ENCODE measurements at places on chromosomes 2 and 18.

- DNase-seq = no peak
Observed at GRCh38 chr2:132620115-132620514, 49.9 kb downstream of the LYPD1 start.

GRCh38 chr2:240604291-240604938, 17.9 kb downstream of the CAPN10 start:
- DNase-seq = no peak

GRCh38 chr2:96801786-96802595, 14.1 kb upstream of the CNNM3 start:
- DNase-seq = no peak

DNA sequence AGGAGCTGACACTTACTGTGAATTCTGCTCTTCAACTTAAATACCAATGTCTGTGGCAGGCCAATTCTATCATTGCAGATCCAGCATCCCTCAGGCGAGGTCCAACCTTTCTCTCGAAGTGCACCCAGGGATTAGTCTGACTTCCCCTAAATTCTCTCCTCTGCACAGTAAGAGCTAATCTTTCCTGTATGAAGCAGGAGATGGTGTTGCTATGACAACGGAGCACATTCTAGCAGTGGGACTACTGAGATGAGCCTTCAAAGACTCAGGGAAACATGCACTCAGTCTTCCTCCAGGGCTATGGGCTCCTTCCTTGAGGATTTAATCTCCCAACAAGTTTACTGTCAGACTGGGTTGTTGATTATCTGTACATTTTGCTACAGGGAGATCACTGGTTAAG, 176.3 kb downstream of the NOL4 start:
- DNase-seq = no peak

GRCh38 chr2:128498589-128498988, 179.9 kb upstream of the HS6ST1 start:
- DNase-seq = no peak

DNA sequence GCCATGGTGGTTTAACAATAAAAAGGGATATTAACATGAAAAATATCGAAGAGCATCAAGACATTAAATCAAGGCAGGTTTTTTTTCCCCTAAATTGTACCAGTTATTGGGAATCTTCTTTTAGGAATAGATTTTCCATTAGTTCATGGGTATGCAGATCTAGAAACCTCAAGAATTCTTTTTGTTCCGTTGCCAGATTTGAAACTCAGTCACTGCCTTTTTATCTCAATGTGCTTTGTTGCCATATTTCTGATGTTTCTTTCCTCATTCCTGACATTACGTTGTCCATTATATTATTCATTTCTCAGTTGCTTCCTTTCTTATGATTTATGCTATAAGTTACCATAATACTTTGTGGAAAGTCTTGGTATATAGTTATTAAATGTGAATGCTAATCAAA, 162.2 kb downstream of the CD226 start:
- no peak for DNase-seq

- DNase-seq = no peak
Observed at GRCh38 chr2:101150306-101151145, 656 bp downstream of the TBC1D8 start.

DNA sequence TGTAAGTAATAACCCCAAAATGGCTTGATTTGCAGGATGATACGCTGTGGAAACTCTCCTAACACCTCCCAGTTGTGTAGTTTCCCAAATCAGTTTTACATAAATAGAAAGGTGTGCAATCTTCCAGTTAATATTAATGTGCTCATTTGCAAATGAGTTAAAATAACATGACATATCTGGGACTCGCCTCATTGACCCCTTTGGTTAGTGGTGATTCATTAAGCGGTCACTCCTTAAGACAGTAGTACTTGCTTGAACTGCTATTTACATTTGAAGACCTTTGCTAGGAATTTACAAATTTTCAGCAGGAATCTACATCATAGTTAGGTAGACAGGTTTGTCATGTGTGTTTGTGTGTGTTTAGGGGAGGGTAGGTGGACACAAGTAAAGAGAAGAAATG, 1367.7 kb upstream of the CELF4 start:
- DNase-seq = no peak

- no peak for DNase-seq
Observed at GRCh38 chr18:76634564-76634963, 139.5 kb upstream of the ZNF516 start.

DNA sequence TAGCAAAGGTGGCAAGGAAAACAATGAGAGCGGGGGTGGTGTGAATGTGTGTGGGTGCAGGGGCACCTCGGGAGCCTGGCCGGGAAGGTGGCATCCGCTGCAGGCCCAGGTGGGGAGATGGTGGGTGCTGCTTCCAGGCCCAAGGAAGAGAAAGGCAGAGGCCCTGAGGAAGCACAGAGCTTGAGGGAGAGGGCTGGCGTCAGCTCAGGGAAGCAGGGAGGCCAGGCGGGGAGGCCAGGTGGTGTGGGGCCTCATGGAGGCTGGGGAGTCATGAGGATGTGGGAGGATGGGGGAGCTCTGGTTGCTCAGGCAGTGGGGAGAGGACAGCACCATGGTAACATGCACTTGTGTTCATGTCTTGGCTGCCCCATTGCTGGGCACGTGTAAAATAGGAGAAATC, 43.3 kb downstream of the AGAP1 start:
- no peak for DNase-seq

DNA sequence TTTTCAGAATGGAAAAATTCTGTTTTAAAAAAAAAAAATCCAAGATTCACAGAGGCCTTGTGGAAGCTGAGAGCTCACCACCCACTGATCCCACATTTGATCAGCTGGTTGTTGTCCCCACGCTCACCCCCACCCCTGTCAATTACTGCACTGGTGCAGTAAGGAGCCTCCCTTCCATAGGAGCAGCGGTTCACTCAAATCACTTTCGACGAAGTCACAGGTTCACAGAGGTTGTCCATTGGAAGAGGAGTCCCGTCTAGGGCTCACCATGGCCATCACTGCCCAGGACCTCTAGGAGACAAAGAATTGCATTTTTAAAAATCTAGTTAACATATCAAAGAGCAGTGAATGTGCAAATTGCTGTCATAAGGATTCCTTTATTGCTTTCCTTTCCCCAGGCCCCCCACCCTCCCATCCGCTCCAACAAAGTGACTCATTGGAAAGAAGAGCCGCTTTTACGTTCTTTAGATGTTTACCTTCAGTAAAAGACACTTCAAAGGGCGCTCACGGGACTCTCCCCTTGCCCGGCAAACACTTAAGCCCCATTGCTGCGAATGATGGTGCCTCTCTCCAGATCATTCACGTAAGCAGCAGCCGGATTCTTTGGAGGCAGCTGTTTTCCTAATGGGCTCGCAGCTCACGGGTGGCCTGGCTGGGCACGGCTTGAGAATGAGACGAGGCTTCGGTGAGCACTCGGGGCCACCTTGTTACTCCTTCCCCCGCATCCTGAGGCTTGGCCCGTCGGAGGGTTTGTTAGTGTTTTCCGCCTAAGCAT, 165.5 kb upstream of the SALL3 start:
- no peak for DNase-seq

- no peak for DNase-seq
Observed at GRCh38 chr2:50612306-50612705, 419.6 kb downstream of the NRXN1 start.

DNA sequence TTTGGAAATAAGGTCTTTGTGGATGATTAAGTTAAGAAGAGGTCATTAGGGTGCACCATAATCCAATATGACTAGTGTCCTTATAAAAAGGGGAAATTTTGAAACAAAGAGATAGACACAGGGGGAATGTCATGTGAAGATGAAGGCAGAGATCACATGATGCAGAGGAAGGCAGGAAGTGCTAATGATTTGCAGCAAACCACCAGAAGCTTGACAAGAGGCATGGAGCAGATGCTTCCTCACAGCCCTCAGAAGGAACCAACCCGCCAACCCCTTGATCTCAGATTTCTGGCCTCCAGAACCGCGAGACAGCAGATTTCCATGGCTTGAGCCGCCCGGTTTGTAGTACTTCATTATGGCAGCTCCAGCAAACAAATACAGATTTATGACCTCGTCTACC, 17.4 kb upstream of the SMARCAL1 start:
- DNase-seq = no peak

- DNase-seq = no peak
Observed at GRCh38 chr2:237411683-237412423, 2.1 kb downstream of the COL6A3 start.

GRCh38 chr2:109447251-109447661, 166.5 kb downstream of the SEPTIN10 start:
- DNase-seq = no peak

DNA sequence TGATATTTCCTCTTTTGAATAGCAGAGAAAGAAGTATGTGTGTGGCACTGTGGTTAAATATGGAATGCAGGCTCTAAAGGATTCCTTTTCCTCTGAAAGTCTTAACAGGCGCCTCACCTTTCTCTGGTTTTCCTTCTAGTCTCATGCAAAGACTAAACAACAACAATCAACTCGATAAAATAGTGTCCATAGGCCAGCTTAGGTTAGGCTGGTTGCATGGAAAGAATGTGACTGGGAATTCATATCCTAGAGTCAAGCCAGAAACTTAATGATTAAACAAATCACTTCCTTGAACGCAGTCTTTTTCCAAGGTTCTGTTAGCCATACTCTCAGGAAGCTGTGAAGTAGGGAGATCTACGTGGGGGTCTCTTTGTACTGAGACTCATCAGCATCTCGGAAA, 800.8 kb upstream of the ID2 start:
- no peak for DNase-seq
